ENCODE measurements at places on chromosomes 3 and 15.
A peak's percentile ranks its signal among the peaks of the same experiment; 100 is the strongest.

- DNase-seq, result no peak
Measured at GRCh38 chr3:59726279-59726678, 676.5 kb upstream of the CFAP20DC start.

GRCh38 chr3:136385457-136385856, 135.3 kb downstream of the PCCB start:
- no peak for DNase-seq

GRCh38 chr3:86923071-86923491, 67.9 kb downstream of the VGLL3 start:
- no peak for DNase-seq

GRCh38 chr3:9173445-9173844, 76.0 kb downstream of the SRGAP3 start:
- no peak for DNase-seq

- no peak for DNase-seq
Measured at GRCh38 chr15:49215768-49216739, 46.0 kb downstream of the GALK2 start.

- no peak for DNase-seq
Measured at GRCh38 chr15:73906346-73907034, 19.8 kb upstream of the LOXL1 start.

DNA sequence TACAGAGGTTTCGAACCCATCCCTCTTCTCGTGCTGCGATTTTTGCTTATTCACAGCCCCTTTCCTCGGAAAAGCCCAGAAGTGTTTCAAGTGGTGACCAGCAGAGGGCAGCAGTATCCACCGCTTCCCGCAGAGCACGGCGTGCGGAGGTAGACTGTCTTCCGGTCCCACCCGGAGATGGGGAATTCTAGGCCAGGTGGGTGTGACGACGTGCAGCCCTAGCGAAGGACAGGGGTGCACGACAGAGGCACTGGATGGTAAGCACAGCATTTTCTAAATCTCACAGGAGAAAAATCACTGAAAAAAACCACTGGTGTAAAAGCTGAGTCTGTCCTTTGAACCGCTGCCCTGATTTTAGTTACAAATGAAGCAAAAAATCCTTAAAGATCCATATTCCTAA, 7.4 kb upstream of the PSMD6 start:
- peak; percentile 64 for DNase-seq

DNA sequence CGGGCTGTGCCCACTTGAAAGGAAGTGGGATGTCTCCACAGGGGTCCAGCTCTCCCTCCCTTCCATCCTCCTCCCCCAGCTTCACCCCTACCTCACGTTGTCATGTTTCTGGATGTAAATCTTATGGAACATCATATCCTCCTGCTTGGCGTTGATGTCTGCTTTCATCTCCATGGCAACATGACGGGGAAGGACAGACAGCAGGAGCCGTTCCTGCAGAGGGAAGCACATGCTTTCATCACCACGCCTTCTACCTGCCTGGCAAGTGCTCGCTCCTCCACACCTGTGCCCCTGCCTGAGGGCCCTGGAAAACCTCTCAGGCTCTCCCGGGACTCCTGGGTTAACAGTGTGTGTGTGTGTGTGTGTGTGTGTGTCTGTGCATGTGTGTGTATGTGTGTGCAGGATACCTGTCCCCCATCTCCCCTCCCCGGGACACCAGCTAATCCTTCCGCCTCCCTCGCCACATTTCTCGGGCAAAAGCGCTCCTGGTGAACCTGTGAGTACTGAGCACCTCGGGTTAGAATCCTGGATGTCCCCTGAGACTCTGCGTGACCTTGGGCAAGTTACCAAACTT, 101.1 kb downstream of the ADCY5 start:
- DNase-seq, result no peak

- no peak for DNase-seq
Measured at GRCh38 chr3:8555725-8556472, 54.3 kb downstream of the LMCD1 start.

GRCh38 chr3:58008141-58009025, at the start of gene FLNB:
FLNB (plus strand) TSS chr3:58008422; CDS start chr3:58008565, 143 bp downstream.
- peak; percentile 53 for DNase-seq

DNA sequence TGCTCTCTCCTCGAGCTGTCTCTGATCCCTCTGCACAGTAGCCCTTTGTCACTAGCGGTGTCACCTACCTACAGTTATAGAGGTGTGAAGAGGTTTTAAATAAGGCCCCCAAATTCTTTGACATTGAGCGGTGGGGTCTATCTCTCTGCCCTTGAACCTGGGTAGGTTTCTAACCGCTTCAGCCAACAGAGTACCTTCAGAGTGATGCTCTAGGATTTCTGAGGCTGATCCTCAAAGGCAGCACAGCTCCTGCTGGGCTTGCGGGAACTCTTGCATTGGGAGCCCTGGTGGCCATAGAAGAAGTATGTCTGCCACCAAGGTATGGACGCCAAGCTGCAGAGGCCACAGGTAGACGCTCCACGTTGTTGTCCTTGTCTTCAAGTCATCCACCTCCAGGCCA, 35.7 kb downstream of the ADAMTS17 start:
- no peak for DNase-seq

Data from stimulated activated CD8-positive, alpha-beta memory T cell treated with anti-CD3 and anti-CD28 coated beads, Interleukin-15, amount 100 ng/mL, for 4 hours (primary cell).